ENCODE measurements at places on chromosomes 12 and 14.

DNA sequence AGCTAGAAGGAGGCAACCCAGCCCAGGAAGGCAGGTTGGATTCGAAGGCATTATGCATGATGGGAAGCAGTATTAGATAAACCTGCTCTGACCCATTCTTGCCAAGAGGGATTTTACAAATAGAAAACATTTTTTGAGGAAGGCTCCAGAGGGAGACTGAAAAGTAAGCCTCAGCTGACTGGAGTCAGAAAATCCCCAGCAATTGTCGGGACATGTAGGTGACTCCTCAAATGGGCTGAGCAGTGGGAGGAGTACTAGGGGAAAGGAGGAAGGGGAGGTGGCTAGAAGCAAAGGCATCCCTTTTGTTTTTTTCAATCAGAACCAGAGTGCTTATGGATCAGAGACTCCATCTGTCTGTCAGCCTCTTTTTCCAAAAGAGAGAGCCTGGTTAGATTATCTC lies 138.1 kb upstream of the NTF3 start:
- no peak for DNase-seq

DNA sequence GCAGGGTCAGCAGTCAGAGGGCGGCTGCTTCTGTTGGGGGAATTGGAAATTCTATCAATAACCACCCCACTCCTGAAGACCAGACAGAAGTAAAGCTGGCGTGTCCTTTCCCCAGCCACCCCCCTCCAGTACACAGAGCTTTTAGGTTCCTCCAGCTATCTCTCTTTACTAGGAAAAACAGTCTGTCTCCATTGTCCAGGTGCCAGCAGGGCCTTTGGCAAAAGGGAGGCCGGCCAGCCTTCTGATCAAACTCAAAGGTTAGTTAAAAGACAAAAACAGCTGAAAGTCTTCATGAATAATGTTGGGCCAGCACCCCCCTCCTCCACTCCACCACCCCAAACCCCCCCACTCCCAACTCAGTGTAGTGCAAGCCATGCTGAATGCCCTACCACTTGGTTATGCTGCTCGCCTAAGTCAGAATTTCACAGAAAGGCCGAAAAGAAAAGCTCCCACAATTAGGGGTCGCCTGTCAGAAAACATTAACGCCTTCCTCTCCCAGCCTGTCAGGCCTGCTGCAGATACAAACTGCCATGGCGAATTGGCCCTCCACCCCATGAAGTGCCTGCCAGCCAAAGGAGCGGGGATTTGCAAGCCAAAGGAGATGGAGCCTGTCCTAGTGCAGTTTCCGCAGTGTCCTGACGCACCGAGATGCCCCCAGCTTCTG lies 8.9 kb downstream of the ASCL1 start:
- no peak for DNase-seq

- no peak for DNase-seq
Measured at GRCh38 chr12:32217354-32218310, 111.0 kb downstream of the BICD1 start.

GRCh38 chr14:79134361-79134760 lies 964.2 kb downstream of the NRXN3 start:
- no peak for DNase-seq

DNA sequence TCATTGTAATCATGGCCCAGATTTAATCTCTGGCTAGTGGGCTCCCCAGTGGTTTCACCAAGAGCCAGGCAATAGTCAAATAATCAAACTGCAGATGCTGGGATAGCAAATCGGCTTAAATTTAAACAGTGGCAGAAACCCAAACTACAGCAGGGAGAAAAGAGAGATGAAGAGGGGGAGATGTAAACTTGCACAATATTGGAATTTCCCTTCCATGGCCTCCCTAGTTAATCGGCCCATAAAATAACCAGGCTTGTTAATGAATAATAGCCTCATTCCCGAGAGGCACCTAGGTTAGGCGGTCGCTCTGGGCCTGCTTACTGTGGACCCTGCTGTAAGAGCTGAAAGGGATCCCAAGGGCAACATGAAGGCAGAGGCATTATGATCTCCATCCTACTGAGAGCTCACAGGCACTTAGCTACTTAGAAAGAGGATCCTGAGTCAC lies 116.2 kb downstream of the NUAK1 start:
- DNase-seq, result no peak

DNA sequence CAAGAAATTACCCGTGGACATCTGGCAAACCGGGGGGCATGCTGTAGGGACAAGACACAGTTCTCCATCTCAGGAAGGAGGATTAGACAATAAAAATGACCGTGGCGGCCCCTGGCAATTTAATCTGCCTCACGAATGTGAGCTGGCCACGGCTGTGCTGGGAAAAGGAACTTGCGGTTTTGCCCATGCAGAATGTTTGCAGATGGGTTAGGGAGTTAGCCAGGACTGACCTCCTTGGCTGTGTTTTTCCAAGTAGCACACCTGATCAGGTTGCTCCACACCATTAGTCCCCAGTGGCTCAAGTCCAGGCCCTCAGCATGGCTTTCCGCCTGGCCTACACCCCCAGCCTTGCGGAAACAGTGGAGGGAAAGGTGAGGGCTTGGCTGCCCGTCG lies 20.8 kb downstream of the TPCN1 start:
- peak; percentile 33 for DNase-seq

DNA sequence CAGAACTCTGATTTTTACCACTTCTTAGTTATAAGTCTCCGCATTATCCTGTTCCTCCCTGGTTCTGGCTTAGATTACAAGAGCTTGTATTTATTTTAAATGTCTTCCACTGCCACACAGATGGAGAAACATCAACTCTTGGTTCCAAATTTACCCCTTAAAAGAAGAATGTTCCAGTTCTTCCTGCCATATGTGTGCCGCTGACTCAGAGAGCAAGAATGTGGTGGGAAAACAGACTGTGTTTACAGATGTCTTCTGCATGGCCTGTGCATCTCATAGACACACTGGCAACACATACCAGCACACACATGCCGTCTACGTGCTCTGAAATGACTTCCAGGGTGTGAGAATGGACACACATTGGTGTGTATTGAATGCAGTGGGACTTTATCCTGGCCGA lies 383.0 kb downstream of the LRIG3 start:
- DNase-seq, result no peak

DNA sequence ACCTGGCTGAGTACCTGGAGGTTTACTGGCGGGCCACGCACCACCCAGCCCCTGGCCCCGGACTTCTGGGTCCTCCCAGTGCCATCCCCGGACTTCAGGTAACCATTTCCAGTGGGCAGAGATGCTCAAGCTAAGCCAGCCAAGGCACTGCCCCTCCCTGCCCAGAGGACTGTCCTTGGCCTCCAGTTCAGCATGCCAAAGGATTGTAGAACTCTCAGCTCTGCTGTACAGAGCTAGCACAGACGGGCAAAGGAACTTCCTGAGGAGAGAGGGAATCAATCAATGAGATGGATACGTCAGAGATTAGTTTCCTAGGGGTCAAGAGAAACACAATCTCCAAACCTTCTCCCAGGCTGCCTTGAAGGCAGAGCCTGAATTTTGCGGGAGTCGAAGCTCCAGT lies 8.7 kb downstream of the CACNB3 start:
- DNase-seq, result no peak

DNA sequence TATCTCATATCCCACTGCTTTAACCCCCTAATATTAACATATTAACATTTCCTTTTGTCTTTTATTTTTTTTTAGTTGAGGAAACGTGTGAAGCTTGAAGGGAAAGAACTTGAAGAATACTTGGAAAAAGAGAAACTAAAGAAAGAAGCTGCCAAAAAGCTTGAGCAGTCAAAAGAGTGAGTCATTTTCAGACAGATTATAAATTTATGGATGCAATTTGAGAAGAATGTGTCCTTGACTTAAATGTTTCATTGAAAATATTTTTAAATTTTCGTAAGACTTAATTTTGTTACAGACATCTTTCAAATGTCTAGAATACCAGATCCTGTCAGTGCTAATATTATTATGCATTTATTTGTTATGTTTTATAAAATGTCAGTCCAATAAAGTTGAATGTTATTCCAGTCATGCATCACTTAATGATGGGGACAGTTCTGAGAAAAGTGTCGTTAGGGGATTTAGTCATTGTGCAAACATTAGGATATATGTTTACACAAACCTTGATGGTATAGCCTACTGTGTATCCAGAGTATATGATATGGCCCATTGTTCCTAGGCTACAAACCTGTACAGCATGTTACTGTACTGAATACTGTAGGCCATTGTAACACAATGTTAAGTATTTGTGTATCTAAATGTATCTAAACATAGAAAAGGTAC lies 32.6 kb downstream of the CPSF2 start:
- no peak for DNase-seq

GRCh38 chr14:33556382-33557121 lies 394.3 kb downstream of the EGLN3 start:
- DNase-seq, result no peak

GRCh38 chr14:67186172-67186768 lies 3.0 kb upstream of the GARIN2 start:
- no peak for DNase-seq

GRCh38 chr14:77372304-77372841 lies 4.5 kb downstream of the TMED8 start:
- DNase-seq, result no peak

DNA sequence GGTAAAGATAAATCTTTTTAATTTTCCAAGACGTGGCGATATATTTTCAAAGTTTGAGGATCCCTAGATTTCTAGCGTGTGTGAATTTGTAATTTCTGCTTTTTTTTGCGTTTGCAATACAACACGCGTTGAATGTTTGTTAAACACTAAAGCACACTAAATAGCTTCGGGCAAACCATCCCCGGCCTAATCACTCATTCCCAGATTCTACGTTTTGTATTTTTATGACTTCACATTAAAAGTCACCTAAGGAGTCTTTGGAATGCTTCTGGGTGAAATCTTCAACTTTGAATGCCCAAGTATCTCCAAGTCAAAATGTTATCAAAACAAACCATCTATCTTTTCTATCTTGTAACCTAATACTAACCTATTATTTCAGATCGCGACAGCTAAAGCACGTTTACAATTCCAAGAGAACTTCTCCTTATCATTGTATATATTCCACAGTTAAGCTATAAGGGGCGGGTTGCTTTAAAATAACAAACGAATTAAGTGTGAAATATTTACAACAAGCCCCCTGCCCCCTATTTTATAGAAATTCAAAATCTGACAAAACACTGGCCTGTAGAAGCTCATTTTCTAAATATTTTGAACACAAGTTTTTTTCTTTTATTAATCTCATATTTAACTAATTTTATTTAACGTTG lies 1.1 kb downstream of the ALX1 start:
- peak; percentile 33 for DNase-seq

- DNase-seq, result no peak
Measured at GRCh38 chr12:120696626-120697025, 9.7 kb downstream of the MLEC start.

GRCh38 chr12:52496590-52497071 lies 3.6 kb upstream of the KRT6A start:
- no peak for DNase-seq

- no peak for DNase-seq
Measured at GRCh38 chr14:94177806-94178205, 3.7 kb downstream of the PPP4R4 start.

DNA sequence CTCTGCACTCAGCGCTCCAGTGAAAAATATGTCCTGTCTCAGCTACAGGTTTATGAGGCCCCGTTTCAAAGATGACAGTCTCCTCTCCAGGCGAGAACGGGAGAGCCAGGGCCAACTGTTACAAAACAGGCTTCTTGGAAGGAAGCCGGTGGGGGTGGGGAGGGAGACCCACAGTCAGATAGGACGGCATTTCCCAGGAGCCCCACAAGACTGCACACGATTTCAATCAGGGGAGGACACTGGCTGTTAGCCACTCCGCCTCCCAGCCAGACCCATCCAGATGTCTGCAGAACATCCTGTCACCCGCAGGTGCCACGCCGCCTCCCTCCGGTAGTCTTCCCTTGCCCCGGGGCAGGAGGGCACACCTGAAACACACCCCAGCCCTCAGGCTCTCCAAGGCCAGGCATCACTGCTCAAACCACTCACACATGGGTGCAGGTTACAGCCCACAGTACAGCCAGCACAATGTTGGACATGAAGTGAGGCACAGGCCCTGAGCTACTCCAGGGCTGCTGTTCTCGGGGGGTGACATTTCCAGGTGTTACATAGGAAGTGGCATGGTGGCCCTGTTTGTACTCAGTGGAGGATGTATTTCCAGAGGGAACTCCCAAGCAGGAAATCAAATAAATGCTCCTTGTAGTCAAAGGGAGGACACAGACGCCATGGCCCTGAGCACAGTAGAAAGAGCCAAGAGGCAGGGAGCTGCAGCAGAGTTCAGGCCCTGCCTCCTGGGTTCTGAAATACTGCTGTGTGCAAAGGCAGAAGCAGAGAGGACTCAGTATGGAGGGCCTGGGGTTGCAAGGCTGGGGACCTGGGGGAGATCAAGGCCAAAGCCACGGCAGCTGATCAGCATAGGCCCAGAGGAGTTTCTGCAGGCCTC lies 138.1 kb downstream of the BCL11B start:
- DNase-seq, result no peak

- DNase-seq, result no peak
Measured at GRCh38 chr14:73895939-73896338, 9.3 kb downstream of the ZNF410 start.

DNA sequence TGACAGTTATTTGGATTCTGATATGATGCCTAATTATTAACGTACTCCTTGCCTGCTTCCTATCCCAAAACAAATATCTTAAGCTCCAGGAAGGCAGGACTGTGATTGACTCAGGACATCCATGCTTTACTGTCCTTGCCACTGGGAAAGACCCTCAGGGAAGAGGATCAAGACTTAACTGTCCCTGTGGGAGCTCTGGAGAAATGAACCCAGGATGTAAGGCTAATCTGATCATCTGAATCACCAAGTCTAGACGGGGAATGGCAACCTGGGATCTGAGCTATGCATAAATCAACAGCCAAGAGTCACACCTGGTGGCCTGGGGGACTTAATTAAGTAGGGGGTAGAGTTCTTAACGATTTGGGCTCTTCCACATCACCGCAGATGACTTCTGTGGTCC lies 153.2 kb upstream of the BCL2L14 start:
- no peak for DNase-seq

- DNase-seq, result no peak
Measured at GRCh38 chr12:28857369-28857768, 291.7 kb upstream of the FAR2 start.

- peak; percentile 8 for DNase-seq
Measured at GRCh38 chr14:60311417-60311816, 62.4 kb downstream of the PPM1A start.

DNA sequence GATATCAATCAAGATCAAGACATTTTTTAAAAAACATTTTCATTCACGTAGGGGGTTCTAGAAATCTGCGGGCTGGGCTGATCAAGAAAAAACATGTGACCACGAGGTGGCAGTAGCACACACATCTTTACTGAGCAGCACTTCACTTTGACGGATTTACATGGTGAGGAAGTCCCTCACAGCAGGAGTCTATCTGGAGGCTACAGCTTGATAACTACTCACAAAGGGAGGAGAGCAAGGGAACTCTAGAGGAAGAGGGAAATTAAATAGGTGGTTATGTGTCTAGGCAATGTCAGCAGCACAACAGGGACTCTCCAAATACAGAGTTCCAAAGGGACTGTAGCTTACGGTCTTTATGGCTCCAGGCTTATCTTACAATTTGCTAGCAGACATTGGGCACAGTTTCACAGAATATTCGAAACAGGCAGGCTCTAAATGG lies 248.1 kb downstream of the DPY19L2 start:
- peak; percentile 36 for DNase-seq

GRCh38 chr12:59927032-59927431 lies 331.2 kb downstream of the SLC16A7 start:
- no peak for DNase-seq

- peak; percentile 38 for DNase-seq
Measured at GRCh38 chr14:77139540-77140358, 1.8 kb downstream of the ZDHHC22 start.

GRCh38 chr14:54796961-54797360 lies 105.7 kb downstream of the GCH1 start:
- DNase-seq, result no peak
